ENCODE measurements at places on chromosomes 16 and 17.

DNA sequence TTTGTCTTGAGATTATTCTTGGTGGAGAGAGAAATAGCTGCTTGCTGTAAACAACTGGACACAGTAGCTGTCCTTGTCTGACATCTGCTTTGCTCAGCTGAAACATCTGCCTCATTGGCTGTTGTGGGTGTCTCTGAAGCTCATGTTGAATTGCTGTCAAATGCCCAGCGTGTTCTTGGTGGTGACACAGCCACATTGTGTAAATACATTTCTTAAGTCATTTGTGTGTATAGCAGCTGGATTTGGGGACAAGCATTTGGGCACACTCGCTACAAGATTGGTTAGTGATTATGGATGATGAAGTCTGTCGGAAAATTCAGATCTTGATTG, 5.3 kb downstream of the FAM234A start:
- peak overlapping the region; percentile 63 for H3K27ac ChIP-seq
- H3K4me1 ChIP-seq, result no peaks in the 10 kb centered on the region
- no peaks in the 10 kb centered on the region for H3K27me3 ChIP-seq
- no peak for DNase-seq
- no peaks in the 10 kb centered on the region for H3K36me3 ChIP-seq

DNA sequence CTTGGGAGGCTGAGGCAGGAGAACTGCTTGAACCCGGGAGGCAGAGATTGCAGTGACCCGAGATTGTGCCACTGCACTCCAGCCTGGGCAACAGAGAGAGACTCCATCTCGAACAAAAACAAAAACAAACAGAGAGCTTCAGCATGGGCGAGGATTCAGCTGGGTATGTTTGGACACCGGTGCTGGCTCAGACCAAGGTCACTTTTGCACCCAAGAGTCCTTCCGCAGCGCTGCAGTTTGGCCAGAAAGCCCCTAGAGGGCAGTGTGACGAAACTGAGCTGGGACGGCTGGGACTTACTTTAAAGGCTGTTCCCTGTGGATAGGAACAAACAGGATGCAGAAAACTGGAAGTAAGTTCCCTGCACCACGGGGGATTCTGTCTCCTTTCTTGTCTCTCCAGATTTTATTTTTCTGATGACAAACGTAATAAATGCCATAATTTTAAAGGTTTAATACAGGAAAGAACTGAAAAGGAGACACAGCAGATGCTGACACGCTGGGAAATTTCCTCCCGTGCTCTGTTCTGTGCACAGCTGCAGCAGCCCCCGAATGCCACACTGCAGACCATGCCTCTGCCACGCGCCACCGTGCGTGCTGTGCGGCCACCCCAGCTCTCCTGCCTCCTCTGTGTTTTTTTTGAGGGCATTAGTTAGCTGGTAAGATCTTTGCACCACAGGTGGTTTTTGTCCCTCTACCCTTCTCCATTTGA, 25.2 kb upstream of the USP36 start:
- H3K27me3 ChIP-seq, result no peaks in the 10 kb centered on the region
- H3K36me3 ChIP-seq, result peaks cover 26% of the 10 kb centered on the region
- no peaks in the 10 kb centered on the region for H3K4me1 ChIP-seq
- no peak overlapping the region for H3K27ac ChIP-seq
- H3K4me3 ChIP-seq, result no peak overlapping the region

DNA sequence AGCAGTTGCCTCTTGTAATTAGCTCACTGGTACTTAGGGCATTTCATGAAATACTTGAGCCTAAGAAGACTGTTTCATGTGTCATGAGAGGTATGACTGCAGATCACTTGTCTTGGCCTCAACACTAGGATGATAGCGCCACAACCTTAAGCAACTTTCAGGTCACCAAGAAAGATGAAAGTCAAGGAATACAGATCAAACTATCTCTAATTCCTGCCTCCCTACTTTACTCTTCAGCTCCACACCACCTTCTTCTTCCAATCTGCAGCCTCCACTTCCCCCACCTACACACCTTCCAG, 28.0 kb downstream of the GNA13 start:
- H3K4me3 ChIP-seq, result no peak overlapping the region
- no peaks in the 10 kb centered on the region for H3K27me3 ChIP-seq
- DNase-seq, result no peak
- no peaks in the 10 kb centered on the region for H3K36me3 ChIP-seq

DNA sequence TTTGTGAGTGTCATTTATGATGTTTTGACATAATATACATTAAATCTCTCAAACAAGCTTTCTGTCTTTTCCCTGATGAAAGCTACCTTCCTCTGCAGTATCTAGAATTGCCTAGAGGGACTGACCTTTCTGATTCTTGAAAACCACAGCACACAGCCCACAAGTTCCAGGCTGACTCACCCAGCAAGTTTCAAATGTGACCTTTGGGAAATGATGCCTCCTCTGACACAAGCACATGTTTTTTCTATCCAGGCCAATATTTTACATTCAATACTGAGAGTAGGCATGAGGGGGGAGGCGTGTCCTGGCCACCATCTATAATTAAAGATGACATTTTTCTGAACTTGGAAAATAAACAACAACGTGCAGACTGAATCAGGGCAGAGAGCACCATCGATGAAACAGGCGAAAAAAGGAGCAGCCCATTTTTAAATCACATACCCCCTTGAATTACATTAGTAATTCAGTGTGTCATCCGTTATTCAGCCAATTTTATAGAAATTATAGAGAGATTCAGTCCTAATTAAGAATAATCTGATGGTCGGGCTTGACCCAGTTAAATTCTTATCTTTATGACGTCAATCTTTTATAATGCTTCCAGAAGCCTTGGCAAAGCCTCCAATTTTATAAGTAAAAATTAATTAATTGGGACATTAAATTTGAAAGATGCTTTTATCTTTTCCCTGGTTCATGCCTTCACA, 292.6 kb upstream of the CDH11 start:
- no peak overlapping the region for H3K4me3 ChIP-seq
- H3K4me1 ChIP-seq, result no peaks in the 10 kb centered on the region
- H3K27ac ChIP-seq, result no peak overlapping the region
- H3K27me3 ChIP-seq, result no peaks in the 10 kb centered on the region
- H3K36me3 ChIP-seq, result no peaks in the 10 kb centered on the region

- no peaks in the 10 kb centered on the region for H3K4me1 ChIP-seq
- H3K27ac ChIP-seq, result no peak overlapping the region
- DNase-seq, result no peak
- no peaks in the 10 kb centered on the region for H3K36me3 ChIP-seq
- no peak overlapping the region for H3K4me3 ChIP-seq
- H3K27me3 ChIP-seq, result no peaks in the 10 kb centered on the region
Observed at GRCh38 chr17:6106212-6106611, 36.0 kb downstream of the WSCD1 start.

DNA sequence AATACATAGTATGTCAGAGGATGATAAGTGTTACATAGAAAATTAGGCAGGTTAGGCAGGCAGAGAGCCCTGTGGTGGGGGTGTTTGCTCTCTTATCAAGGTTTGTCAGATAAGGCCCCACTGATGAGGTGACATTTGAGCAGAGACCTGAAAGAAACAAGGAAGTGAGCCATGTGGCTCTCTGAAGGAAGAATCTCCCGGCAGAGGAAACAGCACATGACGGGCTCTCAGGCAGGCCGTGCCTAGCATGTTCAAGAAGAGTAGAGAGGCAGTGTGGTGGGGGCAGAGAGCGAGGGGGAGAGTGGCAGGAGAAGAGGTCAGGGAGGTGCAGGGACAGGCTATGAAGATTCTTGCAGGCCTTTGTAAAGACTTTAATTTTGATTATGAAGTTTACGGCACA, 82.0 kb upstream of the ASIC2 start:
- no peaks in the 10 kb centered on the region for H3K36me3 ChIP-seq
- no peak for DNase-seq
- H3K4me3 ChIP-seq, result no peak overlapping the region
- no peaks in the 10 kb centered on the region for H3K27me3 ChIP-seq

DNA sequence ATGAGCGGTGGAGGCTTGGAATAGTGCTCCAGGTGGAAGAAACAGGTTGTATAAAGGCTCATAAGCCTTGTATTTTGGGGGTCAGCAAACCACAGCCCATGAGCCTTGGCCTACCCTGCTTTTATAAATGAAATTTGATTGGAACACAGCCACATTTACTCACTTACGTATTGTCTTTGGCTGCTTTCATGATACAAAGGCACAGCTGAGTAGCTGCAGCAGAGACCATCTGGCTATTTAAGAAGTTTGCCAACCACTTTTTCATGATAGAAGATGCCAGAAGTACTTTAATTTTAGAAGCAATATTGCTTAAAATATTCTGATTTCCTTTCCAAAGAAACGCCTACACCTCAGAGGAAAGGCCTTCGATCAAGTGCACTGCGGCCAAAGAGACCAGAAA, 73.8 kb downstream of the C17orf58 start:
- H3K36me3 ChIP-seq, result peaks cover 57% of the 10 kb centered on the region
- H3K27me3 ChIP-seq, result no peaks in the 10 kb centered on the region
- no peak for DNase-seq
- H3K4me1 ChIP-seq, result peaks cover 6% of the 10 kb centered on the region

GRCh38 chr16:59249011-59249410, 514.9 kb upstream of the GOT2 start:
- no peaks in the 10 kb centered on the region for H3K36me3 ChIP-seq
- DNase-seq, result no peak
- no peak overlapping the region for H3K27ac ChIP-seq
- H3K4me3 ChIP-seq, result no peak overlapping the region
- no peaks in the 10 kb centered on the region for H3K27me3 ChIP-seq

GRCh38 chr16:17499223-17499902, 28.6 kb upstream of the XYLT1 start:
- no peak overlapping the region for H3K27ac ChIP-seq
- no peak overlapping the region for H3K4me3 ChIP-seq
- H3K36me3 ChIP-seq, result no peaks in the 10 kb centered on the region
- DNase-seq, result no peak
- no peaks in the 10 kb centered on the region for H3K27me3 ChIP-seq
- H3K4me1 ChIP-seq, result no peaks in the 10 kb centered on the region

GRCh38 chr17:76714336-76714735, 3.6 kb upstream of the MXRA7 start:
- no peaks in the 10 kb centered on the region for H3K27me3 ChIP-seq
- peak overlapping the region; percentile 79 for H3K27ac ChIP-seq
- H3K4me3 ChIP-seq, result no peak overlapping the region

DNA sequence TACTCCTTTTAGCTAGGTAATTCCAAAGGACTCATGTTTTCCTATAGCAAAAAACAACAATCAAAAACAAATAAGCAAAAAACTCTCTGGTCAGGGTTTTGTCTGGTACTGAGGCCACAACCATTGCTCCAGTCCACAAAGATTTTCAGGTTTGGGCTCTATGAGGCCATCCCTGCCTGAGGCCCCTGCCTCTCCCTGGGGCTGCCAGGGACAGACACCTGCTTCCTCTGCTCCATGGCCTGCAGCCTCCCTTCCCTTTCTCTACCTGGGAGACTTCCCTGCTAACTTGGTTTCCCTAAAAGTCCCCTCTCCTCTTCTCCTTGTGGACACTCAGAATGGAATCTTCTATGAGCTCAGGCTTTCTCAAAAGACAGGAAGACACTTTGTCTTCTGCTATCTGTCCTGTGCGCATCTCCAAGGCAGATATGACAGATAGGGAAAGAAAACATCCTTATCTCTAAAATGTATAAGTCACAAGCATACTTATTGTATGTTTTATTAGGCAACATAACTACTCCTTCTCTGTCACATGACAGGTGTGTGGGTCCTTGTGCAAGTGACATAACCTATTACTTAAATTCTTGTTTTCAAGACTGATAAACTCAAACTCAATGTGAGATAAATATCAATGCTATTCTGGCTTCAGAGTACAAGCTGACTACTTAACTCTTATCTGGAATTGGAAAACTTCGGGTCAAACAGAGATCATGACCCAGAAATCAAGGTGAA, 1.2 kb upstream of the ZDHHC1 start:
- H3K4me1 ChIP-seq, result peaks cover 12% of the 10 kb centered on the region
- no peak for DNase-seq
- H3K27ac ChIP-seq, result no peak overlapping the region
- no peaks in the 10 kb centered on the region for H3K27me3 ChIP-seq

DNA sequence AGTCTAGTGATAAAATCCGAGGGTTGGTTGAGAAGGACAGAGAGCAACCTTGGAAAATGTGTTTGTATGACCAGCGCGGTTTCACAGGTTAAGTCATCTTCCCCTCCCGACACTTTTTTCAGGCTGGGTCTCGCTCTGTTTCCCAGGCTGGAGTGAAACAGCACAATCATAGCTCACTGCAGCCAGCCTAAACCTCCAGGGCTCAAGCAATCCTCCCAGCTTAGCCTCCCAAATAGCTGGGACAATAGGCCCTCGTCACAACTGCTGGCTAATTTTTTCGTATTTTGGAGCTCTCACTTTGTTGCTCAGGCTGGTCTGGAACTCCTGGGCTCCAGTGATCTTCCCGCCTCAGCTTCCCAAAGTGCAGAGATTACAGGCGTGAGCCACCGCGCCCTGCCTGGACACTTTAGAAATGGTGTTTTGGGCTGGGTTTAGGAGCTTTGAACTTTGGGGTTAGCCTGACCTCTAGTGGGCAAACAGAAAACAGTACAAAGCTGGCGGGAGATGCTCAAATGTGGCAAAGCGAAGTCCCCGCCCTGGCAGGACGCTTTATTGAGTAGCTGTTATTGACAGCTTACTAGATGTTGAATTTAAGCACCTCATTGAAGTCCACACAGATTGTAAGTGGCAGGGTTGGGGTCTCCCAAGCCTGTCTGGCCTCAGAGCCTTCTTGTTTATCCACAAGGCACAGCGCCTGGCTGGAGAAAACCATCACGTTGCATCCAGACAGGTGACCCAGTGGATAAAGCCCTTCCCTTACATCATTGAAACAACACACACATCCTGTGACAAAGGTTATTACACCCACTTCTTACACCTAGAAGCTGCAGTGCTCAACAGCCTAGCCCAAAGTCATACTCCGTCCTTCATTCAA, 34.7 kb upstream of the RBBP6 start:
- no peaks in the 10 kb centered on the region for H3K27me3 ChIP-seq
- H3K36me3 ChIP-seq, result no peaks in the 10 kb centered on the region
- DNase-seq, result peak; percentile 60
- H3K27ac ChIP-seq, result no peak overlapping the region

DNA sequence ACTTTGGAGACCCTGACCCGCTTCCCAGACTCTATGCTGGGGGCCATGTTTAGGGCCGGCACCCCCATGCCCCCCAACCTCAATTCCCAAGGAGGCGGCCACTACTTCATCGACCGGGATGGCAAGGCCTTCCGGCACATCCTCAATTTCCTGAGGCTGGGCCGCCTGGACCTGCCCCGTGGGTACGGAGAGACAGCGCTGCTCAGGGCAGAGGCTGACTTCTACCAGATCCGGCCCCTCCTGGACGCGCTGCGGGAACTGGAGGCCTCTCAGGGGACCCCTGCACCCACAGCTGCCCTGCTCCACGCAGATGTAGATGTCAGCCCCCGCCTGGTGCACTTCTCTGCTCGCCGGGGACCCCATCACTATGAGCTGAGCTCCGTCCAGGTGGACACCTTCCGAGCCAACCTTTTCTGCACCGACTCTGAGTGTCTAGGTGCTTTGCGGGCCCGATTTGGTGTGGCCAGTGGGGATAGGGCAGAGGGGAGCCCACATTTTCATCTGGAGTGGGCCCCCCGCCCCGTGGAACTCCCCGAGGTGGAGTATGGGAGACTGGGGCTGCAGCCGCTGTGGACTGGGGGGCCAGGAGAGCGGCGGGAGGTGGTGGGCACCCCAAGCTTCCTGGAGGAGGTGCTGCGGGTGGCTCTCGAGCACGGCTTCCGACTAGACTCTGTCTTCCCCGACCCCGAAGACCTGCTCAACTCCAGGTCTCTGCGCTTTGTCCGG, 1.1 kb downstream of the KCTD11 start:
- H3K4me1 ChIP-seq, result no peaks in the 10 kb centered on the region
- H3K4me3 ChIP-seq, result peak overlapping the region; percentile 68
- no peaks in the 10 kb centered on the region for H3K27me3 ChIP-seq
- H3K27ac ChIP-seq, result peak overlapping the region; percentile 96
- no peaks in the 10 kb centered on the region for H3K36me3 ChIP-seq

GRCh38 chr17:82534401-82534812, 14.9 kb downstream of the FOXK2 start:
- no peak overlapping the region for H3K4me3 ChIP-seq
- no peaks in the 10 kb centered on the region for H3K27me3 ChIP-seq
- no peaks in the 10 kb centered on the region for H3K36me3 ChIP-seq
- no peak for DNase-seq
- H3K4me1 ChIP-seq, result no peaks in the 10 kb centered on the region

Measured in right atrium auricular region (tissue), 2 donors.